CD4-positive, alpha-beta T cell treated with Interleukin-2 at 100 ng/mL for 4 hours (primary cell): ENCODE measurements at places on chromosomes 11 and 22.

DNA sequence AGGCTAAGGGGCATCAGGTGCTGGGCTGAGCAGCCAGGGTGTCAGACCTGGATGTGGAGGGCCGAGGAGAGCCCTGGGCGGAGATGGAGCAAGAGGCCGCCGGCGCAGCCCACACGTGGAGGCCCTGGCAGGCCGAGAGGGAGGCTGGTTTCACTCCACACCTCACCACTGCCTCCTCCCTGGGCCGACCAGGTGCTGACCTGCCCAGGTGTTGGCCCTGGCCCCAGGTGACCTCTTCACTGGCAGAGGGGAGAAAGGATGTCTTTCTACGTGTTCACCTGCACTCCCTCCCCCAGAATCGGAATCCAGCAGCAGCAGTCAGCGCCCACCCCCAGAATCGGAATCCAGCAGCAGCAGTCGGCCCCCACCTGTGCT, 781 bp downstream of the ANO9 start:
- DNase-seq: no peak

DNA sequence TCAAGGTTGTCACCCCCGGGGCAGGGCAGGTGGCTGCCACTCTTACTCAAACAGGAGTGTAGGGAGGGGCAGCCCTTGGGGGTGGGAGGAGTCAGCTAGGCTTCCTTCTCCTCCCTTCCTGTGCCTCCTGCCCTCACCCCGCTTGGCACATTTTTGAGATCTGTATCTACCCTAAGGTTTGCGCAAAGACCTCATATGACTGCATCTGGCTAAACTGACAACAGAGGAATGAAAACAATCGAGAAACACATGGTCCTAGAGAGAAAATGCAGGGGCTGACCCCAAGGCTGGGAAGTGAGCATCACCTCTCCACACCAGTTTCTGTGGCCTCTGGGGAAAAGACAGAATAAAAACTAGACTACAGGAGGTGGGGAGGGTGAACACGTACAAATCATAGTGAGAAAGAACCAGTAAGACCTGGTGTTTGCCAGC, 28.1 kb downstream of the IGSF9B start:
- DNase-seq: peak; percentile 65

DNA sequence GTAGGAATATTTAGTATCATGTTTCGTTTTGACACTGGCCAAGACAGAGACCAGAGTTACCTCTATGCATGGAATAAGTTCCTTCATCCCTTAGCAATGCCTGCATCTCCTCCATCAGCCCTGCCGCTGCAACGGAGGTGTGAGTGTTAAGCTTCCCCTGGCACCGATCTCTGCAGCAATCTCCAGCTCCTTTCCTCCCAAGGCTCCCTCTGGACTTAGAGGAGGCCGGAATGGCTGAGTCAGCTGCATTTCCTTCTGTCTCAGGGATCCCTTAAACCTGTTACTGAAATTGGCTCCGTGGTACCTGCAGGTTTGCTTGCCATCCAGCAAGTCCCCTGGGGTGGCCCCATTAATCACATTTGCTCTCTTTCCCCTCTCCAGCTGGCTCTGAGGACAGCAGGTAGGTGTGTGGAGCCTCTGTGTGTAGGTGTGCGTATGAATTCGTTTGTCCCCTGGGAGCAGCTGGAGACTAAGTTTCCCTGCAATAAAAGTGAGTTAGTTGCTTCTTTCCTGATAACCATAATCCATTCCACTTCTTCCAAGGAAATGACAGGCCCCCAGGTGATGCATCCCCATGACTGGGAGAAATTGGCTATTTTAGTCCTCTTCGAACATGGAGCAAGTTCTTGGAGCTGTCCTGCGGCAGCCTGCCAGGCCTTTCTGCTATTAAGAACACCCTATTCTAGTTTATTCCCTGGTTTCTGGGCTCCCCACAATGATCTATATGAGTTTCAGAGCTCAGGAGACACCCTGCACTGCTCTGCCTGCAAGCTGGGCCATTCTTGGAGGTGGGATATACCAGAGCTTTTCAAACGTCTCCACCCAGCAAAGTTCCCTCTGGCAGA, 457.2 kb upstream of the CADM1 start:
- no peak for DNase-seq

GRCh38 chr11:82465481-82465880, 268.2 kb downstream of the FAM181B start:
- no peak for DNase-seq

DNA sequence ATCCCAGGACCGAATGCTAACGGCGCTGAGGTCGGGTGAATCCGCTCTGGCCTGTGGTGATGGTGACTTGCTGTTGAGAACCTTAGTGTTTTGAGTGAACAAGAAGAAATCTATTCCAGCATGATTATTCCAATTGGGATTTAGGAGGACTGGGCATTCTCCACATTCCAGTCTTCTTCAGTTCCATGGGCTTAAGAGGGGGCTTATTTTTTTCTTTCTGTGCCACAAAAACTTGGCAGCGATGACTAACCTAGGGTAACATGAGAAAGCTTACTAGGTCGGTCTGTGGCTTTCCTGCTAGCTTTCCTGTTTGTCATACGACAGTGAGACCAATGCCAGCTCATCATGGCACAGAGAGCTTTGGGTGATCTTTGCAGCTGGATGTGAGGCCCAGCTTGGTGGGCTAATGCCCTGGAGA, 62.9 kb upstream of the ATXN10 start:
- peak; percentile 38 for DNase-seq

GRCh38 chr11:130874955-130875531, 41.2 kb downstream of the SNX19 start:
- no peak for DNase-seq

DNA sequence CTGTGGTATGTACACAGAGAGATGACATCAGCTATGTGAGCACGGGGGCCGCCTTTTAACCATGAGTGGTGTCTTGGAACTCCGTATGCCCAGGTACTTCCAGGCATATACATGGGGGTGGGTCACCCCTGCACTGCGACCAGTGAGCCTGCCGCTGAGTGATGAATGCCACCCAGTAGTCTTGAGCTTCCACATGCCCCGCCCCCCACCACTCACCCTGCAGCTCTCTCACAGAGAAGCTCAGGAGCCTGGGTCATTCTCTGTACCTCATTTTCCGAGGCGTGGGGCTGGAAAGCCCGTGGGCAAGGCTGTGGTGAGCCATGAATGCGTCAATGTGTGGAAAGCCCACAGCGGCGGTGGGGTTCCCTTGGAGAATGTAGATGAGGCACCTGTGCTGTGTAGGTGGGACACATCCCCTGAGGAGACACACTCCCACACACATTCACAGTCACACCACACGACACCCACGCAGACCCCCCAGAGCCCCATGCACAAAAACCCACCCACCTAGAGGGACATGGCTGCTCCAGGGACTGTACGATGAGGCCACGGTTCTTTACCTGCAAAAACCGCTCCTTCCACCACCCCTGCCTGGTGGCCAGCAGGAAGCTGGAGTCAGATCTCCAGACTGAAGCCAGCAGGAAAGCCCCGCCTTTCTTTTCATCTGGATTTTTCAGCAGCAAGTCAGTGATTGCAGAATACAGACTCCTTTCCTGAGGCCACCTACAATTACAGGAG, 67.6 kb downstream of the PIWIL3 start:
- no peak for DNase-seq

DNA sequence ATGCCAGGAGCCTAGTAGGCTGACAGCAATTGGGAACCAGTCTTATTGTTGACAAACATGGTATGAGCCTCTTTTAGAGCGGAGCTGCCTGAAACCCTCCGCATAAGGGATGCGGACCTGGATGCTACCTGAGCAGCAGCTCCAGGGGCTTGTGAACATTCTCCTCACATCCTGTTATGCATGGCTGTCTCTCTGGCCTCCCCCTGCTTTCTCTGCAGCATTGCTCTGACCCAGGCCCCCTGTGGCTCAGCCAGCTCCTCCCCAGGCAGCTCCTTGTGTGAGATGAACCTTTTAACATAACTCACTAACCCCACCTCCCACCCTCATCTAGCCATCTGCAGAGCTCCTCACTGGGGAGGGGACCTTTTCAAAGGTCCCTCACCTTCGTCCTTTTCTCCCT, 6.0 kb downstream of the BMAL1 start:
- no peak for DNase-seq

GRCh38 chr11:121304759-121305158, 12.2 kb downstream of the SC5D start:
- DNase-seq: no peak
